ENCODE measurements at places on chromosomes 13 and 19.

GRCh38 chr13:32081591-32081990 is 50.0 kb downstream of the FRY start:
- no peak for DNase-seq

DNA sequence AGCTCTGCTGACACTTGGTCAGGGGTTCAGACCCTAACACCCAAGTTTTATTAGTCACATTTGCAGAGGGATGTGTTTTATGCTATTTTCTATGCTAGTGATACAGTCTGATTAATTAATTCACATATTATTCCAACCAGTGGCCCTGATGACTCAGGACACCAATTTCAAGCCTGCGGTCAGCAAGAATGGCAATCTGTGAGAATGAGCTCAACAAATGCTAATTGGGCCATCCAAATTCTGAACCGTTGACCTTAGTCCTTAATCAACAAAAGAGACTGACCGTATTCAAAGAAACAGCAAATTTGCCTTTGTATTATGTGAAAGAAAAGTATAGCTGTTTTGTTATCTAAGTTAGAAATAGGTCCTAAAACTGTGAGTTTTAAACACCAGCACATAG is 9.6 kb upstream of the KL start:
- DNase-seq: no peak

DNA sequence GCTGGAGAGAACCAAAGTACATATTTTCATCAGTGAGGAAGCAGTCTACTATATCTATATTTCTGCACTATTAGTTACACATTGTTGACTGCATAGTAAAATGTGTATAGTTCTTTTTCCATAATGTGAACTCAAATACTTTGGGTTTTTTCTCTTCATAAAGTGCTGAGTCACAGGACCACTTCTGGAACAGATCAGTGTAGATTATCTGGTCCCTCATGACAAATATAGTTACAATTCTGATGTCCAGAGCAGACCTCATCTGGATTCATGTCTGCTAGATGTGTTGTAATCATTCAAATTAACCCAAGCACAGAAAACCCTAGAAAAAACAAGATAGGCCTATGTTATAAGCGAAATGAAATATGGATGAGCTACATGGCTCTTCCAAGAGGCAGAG is 171.4 kb downstream of the SUCLA2 start:
- DNase-seq: no peak

GRCh38 chr13:44690376-44690775 is 114.2 kb upstream of the TSC22D1 start:
- DNase-seq: no peak

DNA sequence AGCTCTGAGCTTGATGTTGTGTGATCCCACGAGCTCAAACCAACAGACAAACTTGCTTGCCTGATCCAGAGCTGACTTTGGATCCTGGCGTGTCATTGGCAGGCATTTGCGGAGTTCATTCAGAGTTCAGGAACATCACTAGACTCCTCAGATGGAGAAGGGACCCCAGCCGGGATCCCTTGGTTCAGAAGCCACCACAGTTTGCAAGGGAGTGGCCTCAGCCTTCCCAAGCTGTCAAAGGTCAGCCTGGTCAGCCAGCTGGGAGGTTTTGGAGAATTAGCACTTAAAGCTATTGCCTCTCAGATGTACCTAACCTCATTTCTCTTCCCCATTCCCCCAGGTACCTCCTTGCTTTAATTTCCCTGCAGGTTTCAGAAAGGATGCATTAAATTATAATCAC is 208.8 kb upstream of the SOX21 start:
- DNase-seq: peak; percentile 11

DNA sequence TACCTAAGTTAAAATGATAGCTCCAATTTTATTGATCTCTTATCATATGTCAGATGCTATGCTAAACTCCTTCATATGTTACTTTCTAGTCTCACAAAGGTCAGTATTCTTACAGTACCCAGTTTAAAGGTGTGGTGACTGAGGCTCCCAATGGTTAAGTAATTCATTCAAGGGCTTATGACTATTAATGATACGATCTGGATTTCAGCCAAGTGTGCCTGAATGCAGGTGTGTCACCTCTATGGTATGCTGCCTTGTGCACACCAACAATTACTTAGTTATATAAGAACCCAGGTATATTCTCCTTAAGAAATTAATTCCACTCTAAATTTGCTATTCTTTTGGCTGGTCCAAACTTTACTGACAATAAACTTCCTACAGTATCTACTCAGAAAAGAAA is 84.6 kb upstream of the TRPC4 start:
- no peak for DNase-seq

GRCh38 chr19:52638601-52639000 is 446 bp upstream of the ZNF83 start:
- peak; percentile 40 for DNase-seq

- DNase-seq: no peak
These were observed 49.4 kb downstream of the F2RL3 start for GRCh38 chr19:16938211-16938610.

- DNase-seq: no peak
These were observed 24.3 kb upstream of the POU2F2 start for GRCh38 chr19:42156571-42156970.

- DNase-seq: peak; percentile 50
These were observed 1.1 kb downstream of the IRS2 start for GRCh38 chr13:109785141-109785891.

GRCh38 chr19:45508861-45509691 is 1.8 kb downstream of the VASP start:
- DNase-seq: peak; percentile 84

DNA sequence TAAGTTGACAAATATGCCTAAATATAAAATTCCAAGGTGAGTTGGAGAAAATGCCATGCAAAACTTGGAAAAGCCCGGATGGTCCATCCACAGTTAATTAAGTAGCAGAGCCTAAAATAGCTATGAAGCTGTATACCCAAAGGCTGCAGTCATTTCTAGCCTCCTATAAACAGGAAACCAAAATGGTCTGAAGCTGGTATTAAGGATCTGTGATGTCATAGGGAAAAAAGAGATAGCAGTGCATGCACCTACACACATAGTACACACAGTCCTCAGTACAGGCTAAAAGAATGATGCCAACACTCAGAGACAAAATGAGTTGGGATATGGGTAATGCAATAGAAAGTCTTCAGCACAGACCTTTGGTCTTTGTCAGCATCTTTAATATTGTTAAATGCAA is 736.9 kb downstream of the EFNB2 start:
- DNase-seq: no peak

DNA sequence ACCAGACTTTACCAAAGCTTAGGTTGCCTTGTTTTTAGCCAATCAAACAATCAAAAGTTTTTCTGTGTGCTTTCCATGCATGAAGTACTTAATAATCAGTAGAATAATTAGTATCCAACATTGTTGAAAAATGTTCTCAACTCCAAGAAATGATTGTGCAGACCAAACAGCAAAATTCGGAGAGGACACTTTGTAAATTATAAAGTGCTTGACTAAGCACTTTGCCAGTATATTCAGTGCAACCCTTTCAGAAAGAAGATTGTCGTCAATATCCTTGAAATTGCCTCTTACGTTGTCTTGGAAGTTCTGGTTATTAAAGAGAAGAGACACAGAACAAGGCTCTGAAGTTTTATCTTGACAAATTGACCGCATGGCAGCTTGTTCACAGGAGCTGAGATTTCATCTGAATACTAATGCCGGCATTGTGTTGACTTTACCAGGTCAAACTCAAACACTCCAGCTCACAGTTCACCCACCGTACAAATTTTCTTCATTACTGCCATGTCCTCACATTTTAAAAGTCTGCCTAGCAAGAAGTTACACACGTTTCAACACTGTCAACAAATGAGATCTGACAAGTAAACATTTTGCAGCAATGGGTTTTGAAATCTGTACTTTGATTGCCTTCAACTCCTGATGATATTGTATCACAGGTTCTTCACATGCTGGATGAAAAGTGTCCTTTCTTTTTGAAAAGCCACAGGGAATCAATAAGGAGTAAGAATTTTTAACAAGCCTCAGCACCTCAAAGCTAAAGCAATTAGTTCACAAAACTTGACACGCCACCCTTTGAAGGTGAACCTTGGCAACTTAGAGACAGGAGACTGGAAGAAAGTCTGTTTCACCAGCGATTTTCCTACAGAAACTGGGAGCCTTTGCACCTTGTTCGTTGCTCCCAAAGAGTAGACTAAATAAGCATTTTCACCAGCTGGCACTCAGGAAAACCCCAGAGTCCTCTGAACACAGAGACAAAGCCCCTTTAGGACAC is 150.9 kb downstream of the RFC3 start:
- no peak for DNase-seq
